ENCODE measurements at places on chromosomes 1 and 21.

DNA sequence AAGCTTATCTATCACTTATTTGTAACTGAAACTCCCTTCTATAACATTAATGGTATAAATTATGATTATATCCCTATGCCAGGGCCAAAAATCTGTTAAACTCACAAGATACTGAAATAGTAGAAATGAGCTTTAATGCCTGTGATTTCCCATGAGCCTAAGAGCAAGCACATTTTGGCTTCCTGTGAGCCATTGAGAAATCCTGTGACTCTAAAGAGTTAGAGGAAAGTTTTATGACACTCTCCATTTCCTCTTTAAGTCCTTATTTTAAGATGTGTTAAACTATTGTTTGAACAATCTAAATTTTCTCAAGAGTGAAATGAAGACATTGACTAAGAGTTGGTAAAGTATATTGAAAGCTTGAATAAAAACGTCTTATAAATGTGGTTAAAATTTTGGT lies 45.6 kb downstream of the SUCO start:
- no peak for DNase-seq

- DNase-seq, result no peak
Measured at GRCh38 chr1:118947003-118947765, 41.0 kb downstream of the TBX15 start.

DNA sequence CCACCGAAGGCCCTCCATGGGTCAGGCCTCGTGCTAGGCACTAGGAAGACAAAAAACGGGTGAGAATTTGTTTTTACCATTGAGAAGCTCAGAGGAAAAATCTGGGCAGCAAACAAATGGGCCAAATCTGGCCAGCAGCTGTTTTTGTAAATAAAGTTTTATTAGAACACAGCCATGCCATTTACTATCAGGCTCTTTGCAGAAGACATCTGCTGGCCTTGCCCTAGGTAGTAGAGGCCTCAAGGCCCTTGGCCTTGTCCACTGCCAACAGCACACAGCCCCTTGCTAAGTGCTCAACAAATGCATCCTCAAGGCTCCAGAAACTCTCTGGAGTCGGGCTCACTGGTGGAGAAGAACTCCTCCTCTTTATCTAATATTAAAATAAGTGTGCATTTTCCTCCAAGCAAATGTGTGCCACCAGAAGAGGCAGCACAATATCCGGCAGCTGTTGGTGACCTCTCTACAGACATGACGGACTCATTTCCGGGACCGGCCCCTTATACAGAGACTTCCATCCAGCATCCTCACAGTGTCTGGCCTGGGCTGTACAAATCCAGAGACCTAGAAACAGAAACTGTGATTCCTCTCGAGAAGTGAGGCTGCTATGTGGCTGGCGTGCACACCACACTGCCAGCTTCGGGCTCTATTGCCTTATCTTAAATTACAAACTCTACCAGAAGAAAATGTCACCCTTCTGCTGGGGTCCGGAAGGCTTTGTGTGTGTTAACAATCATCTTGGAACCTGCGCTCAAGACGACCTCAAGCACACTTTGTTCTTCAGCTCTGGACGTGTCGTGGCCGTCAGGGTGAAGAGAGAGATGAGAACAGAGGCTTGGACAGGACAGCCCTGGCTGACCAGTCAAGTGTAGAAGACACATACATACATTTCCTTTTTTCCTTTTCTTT lies 203.9 kb downstream of the TOMM20 start:
- DNase-seq, result no peak

DNA sequence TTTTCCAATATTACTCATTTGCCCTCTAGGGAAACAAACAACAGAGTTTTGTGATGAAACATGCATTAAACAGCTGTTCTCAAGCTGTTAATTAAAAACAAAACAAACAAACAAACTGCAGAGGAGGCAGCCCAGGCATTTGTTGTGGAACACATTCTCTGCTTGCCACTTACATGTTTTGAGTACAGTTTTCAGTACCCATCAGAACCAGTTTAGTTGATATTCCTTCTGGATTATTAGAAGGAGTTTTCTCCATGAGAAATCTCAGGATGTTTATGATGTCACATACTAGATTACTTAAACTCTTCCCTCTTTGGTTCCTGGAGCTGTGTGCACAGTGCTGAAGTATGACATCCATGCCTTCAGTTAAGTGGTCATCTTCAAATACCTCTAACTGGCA lies at the start of gene OR2T6:
TSS of gene OR2T6 (plus strand) at position 301 of the 400 bp plus-strand sequence. CDS start 11,863 bp downstream, outside the sequence.
- no peak for DNase-seq

DNA sequence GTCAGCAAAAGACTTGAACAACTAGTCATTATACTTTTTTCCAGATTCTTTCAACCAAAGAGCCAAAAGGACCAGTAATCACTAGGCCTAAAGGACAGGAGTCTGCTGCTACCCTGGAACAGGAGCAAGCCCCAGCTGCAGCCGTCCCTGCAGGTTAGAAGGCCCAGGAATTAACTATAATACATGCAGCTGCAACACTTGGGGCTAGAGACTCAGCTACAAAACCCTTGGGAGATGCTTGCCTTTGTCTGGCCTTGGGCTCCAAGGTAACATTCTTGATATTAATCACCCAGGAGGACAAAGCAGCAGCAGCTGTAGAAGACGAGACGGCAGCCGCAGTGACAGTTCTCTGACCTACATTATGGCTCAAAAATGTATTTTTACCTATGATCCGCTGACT lies 841.2 kb upstream of the ADGRL4 start:
- DNase-seq, result no peak

Measured in stimulated activated CD8-positive, alpha-beta memory T cell treated with anti-CD3 and anti-CD28 coated beads, Interleukin-15, amount 100 ng/mL, for 4 hours (primary cell).